ENCODE measurements at places on chromosomes 6 and 20.

- DNase-seq = no peak
Observed at GRCh38 chr6:167721291-167721690, 105.4 kb upstream of the AFDN start.

- DNase-seq = peak; percentile 63
Observed at GRCh38 chr20:51628533-51629398, 86.2 kb upstream of the NFATC2 start.

DNA sequence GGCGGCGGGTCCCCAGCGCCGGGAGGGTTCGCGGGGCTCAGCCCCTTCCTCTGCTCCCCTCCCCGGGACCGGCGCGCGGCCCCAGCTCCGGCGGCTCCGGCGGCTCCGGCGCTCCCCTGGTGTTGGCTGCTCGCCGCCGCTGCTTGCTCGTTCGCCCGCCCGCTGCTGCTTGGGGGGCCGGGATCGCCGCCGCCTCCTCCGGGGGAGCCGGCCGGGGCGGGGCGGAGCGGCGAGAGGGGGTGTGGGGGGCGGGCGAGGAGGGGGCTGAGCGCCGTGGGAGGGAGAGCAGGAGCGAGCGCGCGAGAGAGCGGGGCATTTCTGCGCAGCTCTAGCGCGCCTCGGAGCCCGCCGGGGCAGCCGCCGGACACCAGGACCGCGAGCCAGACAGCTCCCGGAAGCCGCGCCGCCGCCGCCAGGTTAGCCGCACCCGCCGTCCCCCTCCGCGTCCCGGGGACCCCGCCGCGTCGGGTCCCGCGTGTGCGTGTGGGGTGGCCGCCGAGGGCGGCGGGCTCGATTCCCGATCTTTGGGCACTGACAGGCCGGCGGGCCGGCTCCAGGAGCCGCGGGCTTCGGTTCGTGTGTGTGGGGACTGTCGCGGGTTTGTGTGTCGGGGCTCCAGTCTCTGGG lies 62.0 kb upstream of the EPB41L1 start:
- peak; percentile 28 for DNase-seq

GRCh38 chr20:58536289-58536688 lies 21.1 kb upstream of the APCDD1L start:
- DNase-seq = no peak

GRCh38 chr6:97215157-97215769 lies 67.8 kb downstream of the MMS22L start:
- DNase-seq = peak; percentile 78

DNA sequence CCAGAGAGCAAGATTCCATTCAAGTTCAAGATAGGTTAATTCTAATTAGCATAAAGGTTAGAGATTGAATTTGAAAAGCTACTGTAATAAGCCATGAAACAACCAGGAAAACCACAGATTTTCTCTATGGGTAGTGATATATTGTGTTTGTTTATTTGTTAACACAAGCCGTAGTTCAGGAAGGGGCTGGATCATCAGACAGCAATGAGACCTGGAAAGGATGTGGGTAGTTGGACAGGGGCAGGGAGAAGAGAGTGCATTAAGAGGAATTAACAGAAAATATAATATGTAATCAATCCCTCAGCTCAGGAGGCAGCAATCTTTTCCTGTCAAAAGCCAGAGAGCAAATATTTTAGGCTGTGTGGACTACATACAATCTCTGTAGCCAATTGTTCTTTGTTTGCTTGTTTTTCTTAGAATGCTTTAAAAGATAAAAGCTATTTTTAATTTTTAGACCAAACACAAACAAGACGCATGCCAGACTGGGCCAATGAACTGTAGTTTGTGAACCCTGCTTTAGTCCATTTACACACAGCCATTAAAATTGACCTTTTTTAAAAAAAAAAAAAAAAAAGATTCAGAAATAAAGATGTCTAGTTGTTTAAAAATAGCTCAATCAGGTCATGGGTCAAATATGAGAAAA lies 398.7 kb upstream of the MARCKS start:
- peak; percentile 60 for DNase-seq

- no peak for DNase-seq
Observed at GRCh38 chr6:160378218-160378617, 30.0 kb downstream of the SLC22A3 start.

- DNase-seq = no peak
Observed at GRCh38 chr6:150167479-150167873, 24.6 kb downstream of the PPP1R14C start.

DNA sequence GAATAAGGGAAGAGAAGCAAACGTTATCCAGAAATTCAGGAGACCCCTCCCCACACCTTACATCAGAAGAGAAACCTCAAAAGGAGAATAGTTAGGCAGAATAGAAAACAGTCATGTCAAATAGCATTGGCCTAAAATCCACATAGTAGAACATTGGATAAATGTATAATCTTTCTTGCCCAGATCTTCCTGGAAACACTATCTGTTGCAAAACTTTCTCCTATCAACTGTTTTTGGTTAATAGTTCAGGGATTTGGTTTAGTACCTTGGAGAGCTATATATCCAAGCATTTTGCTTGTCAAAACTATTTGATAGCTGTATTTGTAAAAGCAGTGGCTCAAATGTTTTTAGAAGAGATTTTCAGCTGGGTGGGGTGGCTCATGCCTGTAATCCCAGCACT lies 74.3 kb upstream of the PHACTR2 start:
- DNase-seq = no peak

- peak; percentile 45 for DNase-seq
Observed at GRCh38 chr20:9093218-9093957, 24.5 kb downstream of the PLCB4 start.

GRCh38 chr6:159945801-159946392 lies 23.0 kb upstream of the IGF2R start:
- DNase-seq = no peak

DNA sequence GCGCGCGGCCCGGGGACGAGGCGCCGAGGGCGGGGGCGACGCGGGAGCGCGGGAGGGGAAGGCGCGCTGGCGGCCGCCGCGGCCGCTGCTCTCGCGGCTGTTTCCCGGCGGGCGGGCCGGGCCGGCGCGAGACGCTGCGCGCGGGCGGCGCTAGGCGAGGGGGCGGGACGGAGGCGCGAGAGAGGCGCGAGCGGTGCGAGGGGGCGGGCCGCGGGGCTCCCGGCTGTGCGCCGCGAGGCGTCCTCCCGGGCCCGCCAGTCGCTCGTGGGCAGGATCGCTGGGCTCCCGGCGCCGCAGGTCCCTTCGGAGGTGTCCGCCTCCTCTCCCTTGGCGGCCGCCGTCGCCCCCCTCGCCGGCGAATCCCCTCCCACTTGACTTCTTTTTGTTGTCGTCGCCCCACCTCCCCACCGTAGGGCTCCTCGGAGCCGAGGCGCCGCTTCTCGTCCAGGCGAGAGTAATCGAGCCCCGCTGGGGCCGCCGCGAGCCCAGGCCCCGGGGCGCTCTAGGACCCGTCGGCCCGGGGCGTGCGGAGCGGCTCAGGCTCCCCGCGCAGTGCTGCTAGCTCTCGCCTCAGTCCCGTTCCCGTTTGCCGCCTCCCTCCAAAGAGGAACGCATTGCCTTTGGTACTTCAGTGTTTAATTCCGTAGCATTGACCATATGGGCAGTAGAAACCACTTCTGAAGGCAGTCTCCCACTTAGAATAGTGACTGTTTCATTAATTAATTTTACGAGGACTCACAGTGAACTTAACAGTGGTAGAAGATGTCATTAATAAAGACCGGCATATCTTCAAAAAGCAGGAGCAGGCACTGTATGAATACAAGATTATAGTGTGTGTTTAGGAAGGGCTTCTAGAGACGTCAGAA lies at the start of gene RANBP9:
TSS of gene RANBP9 (minus strand) at position 103 of the 866 bp plus-strand sequence. CDS start 330 bp downstream, outside the sequence.
- DNase-seq = peak; percentile 87

- DNase-seq = no peak
Observed at GRCh38 chr6:41338659-41339058, 3.3 kb downstream of the NCR2 start.

DNA sequence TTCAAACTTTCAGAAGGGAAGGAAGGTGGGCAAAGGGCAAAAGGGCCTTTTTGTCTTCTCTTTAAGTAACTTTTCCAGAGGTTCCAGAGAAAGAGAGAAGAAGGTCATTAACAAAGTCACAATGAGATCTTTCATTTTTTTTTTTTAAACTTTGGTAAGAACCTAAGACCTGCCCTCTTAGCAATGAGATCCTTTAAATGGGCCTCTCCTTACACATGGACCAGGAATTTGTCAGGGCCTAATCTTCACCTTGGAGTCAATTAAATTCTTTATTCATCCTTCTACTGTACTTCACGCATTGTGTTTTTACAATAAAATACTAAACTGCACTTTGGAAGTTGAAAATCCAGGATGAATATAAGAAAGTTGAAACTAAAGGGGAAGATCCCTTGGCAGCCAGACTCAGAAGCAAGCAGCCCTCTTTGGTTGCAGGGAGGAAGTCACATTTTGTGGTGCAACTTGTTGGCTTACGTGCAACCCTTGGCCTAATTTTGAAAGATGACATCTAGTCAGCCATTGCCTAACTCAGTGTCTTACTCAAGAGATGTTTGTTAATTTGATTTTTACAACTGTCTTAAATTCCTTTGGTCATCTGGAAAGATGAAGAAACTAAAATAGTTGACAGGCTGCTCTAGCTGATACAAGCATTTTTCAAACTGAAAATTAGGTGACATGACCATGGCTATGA lies 11.9 kb upstream of the TMEM170B start:
- DNase-seq = peak; percentile 77

DNA sequence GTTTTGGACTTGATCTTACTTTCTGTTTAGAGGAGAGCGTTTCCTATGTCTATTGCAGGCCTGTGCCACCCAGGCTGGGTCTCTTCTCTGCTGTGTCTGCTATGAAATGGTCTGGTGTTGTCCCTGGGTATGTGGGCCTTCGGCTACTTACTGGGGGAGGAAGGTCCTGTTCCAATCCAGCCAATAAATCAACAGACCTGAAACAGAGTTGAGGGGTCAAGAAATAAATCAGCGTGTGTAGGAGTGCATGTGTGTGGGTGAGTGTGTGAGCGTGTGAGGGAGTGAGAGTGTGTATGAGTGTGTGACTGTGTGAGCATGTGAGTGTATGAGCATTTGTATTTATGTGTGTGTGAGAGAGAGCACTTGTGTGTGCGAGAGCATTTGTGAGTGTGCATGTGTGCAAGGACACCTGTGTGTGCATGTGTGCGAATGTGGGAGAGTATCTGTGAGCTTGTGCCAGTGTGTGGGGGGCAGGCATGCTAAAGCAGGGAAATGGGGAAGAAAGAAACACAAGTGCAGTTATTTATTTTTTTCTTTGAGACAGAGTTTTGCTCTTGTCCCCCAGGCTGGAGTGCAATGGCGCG lies 86.3 kb upstream of the PMEPA1 start:
- no peak for DNase-seq

DNA sequence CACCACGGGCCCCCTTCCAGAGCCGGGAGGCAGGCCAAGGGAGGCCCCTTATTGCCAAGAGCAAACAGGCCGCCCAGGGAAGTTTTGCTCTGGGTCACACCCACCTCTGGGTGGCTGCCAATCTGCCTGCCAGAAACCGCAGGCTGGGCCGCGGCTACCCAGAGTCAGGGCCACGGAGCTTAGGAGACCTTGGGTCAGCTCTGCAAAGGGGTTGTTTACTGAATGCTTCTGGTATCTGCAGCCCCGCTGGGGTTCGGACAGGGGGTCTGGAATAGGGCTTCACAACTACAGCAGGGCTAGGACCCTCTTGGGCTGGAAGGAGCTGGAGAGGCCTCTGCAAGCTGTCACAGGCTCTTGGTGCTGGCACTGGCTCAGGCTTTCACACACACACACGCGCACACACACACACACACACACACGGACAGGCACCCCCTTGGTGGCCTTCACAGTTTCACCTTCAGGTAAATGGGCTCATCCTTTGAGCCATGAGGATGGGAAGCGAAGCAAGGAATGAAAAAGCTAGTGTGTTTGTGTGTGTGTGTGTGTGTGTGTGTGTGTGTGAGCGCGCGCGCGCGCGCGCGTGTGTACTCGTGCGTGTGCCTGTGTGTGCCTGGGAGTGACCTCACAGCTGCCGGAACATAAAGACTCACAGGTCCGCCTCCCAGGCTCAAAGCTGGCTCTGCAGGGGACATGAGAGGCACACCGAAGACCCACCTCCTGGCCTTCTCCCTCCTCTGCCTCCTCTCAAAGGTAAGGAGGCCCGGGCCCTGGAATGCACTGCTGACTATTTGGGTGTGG lies at the start of gene CCN5:
TSS of gene CCN5 (plus strand) at position 669 of the 798 bp plus-strand sequence. CDS start at position 691, 22 bp downstream.
- peak; percentile 84 for DNase-seq

DNA sequence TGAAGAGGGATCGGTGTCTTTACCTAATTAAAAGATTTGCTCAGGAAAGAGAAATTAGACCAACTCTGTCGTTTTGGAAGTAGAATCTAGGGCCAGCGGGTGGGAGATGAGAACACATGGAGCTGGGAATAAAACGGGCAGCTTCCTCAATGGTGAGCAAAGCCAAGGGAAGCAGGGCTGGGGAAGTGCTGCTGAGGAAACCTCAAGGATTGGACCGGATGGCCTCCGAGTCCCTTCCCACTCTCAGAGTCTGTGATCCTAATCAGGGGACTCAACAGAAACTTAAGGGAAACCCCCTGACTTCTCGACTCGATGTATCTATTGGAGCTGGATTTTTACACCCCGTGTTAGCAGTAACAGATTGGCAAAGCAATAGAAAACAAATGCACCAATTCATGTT lies 10.8 kb downstream of the GCNT2 start:
- DNase-seq = no peak

GRCh38 chr6:21489826-21490225 lies 103.7 kb upstream of the SOX4 start:
- no peak for DNase-seq

DNA sequence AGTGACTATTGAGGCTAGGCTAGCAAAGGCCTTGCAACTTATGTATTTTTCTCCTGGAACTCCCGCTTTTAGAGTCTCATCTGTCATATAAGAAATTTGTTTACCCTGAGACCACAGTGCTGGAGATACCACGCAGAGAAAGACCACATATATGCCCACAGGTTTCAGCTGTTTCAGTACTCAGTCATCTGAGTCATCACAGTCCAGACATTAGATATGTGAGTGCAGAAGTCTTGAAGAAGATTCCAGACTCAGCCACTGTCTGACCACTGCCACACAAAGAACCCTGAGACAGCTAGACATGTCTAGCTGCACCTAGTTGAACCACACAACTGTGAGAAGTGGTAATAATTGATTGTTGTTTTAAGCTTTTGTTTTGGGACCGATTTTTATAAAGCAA lies 648.3 kb downstream of the EPM2A start:
- DNase-seq = peak; percentile 63

DNA sequence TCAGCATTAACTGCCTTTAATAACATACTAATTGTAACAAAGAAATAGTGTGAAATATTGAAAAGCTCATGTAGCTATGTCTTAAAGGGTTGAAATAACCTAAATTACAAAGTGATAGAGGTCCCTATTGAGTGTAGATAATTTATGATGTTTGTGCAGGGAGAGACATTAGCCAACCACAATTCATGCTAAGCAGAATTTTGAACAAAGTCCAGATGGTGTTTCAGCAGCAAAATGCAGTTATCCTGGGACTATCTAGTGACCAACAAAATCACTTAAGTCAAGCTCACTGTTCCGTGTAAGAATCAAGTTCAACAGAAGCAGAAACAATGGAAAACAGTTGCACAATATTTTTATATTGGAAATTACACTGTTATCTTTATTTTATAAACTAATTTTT lies 218.5 kb downstream of the SIM1 start:
- DNase-seq = peak; percentile 69

DNA sequence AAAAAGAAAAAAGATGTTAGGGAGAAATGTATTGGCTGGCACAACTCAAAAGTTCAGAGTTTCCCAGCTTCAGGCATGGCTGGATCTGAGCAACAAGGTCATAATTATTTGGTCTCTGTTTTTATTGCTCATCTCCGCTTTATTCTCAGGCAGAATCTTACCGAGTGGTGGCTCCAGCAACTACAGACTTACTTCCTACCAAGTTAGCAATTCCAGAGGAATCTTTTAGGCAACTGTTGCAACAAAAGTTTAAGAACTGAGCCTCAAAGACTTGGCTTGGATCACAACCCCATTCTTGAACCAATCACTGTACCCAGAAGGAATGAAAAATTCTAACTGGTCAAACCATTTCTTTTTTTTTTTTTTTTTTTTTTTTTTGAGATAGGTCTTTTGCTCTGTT lies 35.5 kb upstream of the NCOA3 start:
- peak; percentile 37 for DNase-seq
